Activated CD8-positive, alpha-beta memory T cell treated with anti-CD3 and anti-CD28 coated beads for 4 hours (primary cell): ENCODE measurements at places on chromosomes 1 and 21.
A peak's percentile ranks its signal among the peaks of the same experiment; 100 is the strongest.

GRCh38 chr1:157819896-157820295 lies at the start of gene FCRL1:
Gene FCRL1, minus strand, starts transcription at chr1:157820120. Its CDS starts 83 bp downstream, at chr1:157820037.
- no peak for DNase-seq

GRCh38 chr1:166952002-166952746 lies 23.2 kb downstream of the ILDR2 start:
- no peak for DNase-seq

DNA sequence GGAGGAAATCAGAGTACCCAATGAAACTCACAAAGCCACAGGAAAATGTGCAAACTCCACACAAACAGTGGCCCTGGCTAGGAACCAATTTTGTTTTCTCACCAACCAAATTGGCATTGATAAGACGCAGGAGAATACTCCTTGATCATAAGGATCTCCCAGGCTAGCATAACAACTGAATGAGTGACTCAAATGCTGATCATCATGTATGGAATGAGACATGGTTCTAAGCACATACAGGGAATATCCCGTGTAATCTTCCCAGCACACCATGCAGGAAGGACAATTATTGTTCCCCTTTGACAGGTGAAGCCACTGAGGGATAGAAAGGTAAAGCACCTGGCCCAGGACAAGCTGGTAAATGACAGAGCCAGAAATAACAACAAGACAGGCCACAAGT lies 180.0 kb upstream of the DUSP10 start:
- no peak for DNase-seq

- no peak for DNase-seq
Measured at GRCh38 chr1:24386241-24386640, 27.3 kb downstream of the STPG1 start.

GRCh38 chr1:116514708-116515525 lies 55.9 kb downstream of the CD58 start:
- DNase-seq = no peak

GRCh38 chr1:29448456-29449235 lies 212.3 kb downstream of the PTPRU start:
- DNase-seq = no peak

DNA sequence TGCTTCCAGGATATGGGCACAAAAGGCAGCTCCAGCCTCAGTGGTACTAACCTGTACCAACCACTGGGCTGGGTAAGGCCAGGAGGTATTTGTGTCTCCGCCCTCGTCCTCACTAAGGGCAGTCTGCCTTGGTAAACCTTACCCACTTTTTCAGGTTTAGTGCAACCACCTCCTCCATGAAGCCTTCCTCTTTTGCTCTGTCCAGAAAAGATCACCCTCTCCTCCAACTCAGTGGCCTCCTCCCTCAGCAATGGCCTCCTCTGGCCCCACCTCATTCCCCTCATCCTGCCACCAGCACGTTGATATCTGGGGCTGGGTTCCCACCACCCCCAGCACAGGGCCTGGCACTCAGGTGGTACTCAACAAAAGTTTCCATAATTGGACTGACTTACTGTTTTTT lies 161.5 kb downstream of the GRIK3 start:
- DNase-seq = no peak

DNA sequence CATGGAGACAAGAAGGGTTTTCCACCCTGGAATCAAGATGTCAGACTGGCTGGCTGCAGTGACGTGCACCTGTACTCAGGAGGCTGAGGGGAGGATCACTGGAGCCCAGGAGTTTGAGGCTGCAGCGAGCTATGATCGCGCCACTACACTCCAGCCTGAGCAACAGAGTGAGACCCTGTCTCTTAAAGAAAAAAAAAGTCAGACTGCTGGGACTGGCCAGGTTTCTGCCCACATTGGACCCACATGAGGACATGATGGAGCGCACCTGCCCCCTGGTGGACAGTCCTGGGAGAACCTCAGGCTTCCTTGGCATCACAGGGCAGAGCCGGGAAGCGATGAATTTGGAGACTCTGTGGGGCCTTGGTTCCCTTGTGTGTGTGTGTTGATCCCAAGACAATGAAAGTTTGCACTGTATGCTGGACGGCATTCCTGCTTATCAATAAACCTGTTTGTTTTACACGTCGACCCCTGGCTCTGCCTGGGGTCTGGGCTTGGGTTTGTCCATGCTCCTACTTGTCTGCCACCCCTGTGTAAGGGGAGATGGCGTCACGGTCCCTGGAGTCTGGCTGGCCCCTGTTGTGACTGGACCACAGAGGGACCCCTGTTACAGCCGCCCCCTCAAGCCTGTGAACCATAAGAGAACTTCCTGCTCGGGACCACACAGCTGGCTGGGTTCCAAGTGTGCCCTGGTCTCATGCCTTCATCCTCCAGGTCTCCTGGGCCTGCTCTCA lies 20.9 kb upstream of the VPS13D start:
- DNase-seq = peak; percentile 74

- DNase-seq = no peak
Measured at GRCh38 chr1:29286194-29286767, 50.0 kb downstream of the PTPRU start.

DNA sequence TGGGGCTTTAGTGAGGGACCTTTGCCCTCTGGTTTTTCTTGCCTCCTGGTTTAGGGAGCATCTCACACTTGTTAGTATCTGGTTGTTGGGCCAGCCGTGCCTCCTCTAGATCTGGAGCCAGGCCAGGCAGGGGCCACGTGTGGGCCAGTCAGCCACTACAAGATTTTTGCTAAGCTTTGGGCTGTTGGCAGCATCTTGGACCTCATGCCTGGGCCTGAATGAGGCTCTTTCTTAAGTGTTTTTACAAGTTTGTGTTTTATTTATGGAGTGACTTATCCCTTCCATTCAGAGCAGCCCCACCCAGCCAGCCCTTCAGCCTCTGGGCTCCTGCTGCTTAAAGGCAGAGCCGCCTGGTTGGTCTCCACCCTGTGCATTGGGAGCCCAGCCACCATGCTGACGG lies 1.6 kb upstream of the SH3BGRL3 start:
- DNase-seq = no peak

DNA sequence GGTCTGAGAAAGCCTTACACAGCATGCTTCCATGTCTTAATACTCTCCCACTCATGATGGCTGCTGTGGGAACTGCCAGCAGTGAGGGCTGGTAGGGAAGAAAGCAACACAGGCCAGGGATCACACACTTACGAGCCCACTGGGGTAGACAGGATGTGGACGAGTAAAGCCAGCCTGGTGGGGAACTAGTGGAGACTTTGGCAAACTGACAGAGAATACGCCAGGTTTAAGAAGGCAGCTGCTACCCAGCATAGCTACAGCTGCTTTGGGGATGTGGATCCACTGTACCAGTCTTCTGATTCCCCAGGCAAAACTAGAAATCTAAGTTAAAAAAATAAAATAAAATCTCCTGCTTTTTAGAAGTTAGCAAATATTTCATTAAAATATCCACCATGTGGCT lies 664.0 kb downstream of the SMYD3 start:
- DNase-seq = no peak

DNA sequence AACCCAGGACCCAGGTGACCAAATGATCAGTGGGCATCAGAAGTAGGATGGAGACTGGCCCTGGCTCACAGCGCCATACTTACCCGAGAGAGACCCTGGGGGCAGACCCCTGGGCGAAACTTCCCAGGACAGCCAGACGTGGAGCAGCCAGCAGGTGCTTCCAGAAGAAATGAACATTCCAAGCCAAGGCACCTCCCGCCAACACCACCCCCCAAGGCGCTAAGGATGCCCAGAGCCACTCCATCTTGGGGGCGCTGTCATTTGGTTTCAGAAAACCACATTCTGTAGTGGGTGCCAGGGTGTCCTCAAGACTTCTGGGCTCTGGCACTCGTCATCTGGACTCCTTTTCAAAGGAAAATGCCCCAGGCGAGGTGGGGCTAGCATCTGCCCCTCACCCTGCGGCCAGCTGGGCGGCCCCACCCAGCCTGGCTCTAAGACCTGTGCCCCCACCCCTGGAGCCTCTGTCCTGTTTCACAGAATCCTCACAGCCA lies 98.8 kb downstream of the RIPK4 start:
- DNase-seq = no peak

GRCh38 chr21:34129901-34130715 lies 56.7 kb downstream of the MRPS6 start:
- no peak for DNase-seq

DNA sequence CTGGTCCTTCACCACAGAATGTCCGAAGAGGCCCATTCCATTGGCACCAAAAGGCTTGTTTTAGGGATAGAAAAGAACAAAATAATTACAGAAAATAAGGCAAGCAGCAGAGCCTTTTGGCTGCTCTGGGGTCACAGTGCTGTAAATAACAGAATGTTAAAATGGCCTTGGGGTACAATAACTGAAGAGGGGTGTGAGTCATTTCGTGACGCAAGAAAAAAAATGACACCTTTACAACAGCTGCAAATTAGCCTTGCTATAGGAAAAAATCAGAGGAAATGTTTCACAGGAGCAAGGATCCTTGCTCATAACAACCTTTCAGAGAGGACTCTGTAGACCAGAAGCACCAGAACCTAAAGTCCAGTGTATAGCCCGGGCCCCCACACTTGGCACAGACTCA lies 483.4 kb downstream of the OMA1 start:
- DNase-seq = no peak

GRCh38 chr1:154937988-154938386 lies 1.5 kb upstream of the PMVK start:
- DNase-seq = no peak

GRCh38 chr21:42350318-42350910 lies 380 bp downstream of the TFF2 start:
- no peak for DNase-seq

GRCh38 chr1:88462096-88462487 lies 222.0 kb upstream of the PKN2 start:
- DNase-seq = no peak
